ENCODE measurements at places on chromosomes 16 and 17.

DNA sequence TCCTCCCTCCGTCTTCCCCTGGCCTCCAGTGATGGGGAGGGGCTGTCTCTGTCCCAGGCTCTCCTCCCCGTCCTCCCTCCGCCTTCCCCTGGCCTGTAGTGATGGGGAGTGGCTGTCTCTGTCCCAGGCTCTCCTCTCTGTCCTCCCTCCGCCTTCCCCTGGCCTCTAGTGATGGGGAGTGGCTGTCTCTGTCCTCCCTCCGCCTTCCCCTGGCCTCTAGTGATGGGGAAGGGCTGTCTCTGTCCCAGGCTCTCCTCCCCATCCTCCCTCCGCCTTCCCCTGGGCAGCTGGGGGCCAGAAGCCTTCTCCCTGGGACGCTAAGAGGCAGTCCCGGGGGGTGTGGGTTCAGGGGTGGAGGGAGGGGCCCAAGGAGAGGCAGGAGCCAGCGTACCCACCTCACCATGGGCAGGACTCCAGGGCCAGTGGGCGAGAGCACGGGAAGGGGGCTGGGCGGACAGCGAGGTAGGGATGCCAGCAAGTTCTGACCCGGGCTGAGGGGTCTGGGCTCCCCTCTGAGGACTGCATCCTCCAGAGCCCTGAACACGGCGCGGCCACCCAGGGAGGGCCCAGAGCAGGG lies 14.8 kb downstream of the UTS2R start:
- DNase-seq = no peak

DNA sequence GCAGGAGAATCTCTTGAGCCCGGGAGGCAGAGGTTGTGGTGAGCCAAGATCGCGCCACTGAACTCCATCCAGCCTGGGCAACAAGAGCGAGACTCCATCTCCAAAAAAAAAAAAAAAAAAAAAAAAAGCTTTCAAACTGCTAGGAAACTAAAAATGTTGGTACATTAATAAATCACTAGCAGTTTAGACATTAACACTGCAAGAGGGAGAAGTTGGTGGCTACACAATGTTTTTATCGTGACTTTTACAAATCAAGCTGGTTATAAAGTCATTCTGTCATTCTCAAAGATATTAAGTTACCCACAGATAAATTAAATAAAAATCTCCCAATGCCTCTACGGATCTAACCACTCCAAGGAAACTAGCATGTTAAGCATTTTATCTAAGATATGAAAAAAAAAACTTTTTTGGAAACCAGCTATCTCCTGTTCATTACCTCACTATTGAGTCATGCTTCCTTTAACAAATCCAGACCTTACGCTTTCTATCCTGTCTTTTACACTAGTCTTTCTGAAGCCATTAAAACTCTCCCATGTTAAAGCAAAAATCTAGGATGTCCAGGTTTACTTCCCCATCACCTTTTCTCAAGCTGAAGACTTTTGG lies 85.9 kb upstream of the SMURF2 start:
- DNase-seq = no peak

DNA sequence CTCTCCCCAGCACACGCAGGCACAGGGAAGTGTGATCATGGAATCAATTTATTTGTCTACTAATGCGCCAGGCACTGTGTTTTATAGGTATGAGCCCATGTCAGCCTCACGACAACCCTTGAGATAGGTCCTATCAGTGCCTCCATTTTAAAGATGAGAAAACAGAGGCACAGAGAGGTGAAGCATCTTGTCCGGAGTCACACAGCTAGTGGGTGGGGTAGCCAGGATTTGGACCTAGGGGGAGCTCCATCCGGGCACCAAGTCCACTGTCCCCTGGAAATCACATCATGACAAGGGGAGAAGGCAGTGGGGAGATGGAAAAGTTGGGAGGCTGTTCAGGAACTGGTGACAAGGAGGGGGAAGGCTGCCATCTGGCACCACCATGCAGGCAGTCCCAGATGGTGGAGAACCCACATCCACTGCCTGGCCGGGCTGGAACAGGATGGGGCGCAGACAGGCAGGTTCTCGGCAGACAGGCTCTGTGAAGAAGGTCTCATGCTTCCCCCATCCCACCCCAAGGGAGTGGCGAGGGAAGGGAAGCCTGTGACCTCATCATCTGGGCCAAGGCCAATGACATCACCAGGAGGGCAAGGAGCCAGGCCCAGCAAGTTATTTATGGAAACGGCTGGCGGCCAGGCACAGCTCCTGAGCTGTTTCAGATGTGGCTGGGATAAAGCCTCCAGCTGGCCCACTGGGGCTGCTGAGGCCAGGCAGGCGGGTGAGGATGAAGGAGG lies 126.0 kb upstream of the SDK2 start:
- no peak for DNase-seq

- no peak for DNase-seq
Measured at GRCh38 chr17:17150448-17150800, 55.7 kb downstream of the PLD6 start.

Measured in T-cell (primary cell).